Thyroid gland (tissue), 4 donors: ENCODE measurements at places on chromosomes 7 and 10. TPM values are rescaled to one million over a fixed set of nuclear protein-coding genes. Genes with fewer than 3 reads are reported as not detected.

HIPK2 gene
- 58.5 TPM for total RNA-seq

HOXA6 gene
- total RNA-seq: not detected

KLF14 gene
- not detected for total RNA-seq

GRCh38 chr7:87876869-87877234, 559 bp downstream of the DBF4 start:
- H3K4me1 ChIP-seq: peaks cover 3% of the 10 kb centered on the region
- no peaks in the 10 kb centered on the region for H3K36me3 ChIP-seq
- peak overlapping the region; percentile 80 for H3K4me3 ChIP-seq

DNA sequence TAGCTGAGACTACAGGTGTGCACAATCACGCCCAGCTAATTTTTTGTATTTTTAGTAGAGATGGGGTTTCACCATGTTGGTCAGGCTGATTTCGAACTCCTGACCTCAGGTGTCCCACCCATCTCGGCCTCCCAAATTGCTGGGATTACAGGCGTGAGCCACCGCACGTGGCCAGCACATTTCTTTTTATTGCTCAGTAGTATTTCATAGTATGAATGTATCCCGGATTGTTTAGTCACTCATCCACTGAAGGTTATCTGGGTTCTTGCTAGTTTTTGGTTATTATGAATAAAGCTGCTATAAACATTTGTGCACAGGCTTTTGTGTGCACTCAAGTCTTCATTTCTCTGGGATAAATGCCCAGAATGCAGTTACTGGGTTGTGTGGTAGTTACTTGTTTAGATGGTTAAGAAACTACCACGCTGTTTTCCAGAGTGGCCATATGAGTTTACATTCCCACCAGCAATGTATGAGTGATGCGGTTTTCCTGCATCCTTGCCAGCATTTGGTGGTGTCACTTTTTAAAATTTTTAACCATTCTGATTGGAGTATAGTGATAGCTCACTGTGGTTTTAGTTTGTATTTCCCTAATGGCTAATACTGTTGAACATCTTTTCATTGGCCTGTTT, 275.8 kb upstream of the LYZL1 start:
- DNase-seq: no peak
- no peaks in the 10 kb centered on the region for H3K36me3 ChIP-seq
- H3K4me3 ChIP-seq: no peak overlapping the region
- H3K27me3 ChIP-seq: no peaks in the 10 kb centered on the region

- no peaks in the 10 kb centered on the region for H3K4me1 ChIP-seq
- H3K4me3 ChIP-seq: no peak overlapping the region
- no peaks in the 10 kb centered on the region for H3K27me3 ChIP-seq
- no peak overlapping the region for H3K27ac ChIP-seq
- no peak for DNase-seq
- H3K36me3 ChIP-seq: no peaks in the 10 kb centered on the region
These were observed 337.8 kb downstream of the NRG3 start for GRCh38 chr10:82212753-82213152.

- H3K27ac ChIP-seq: no peak overlapping the region
- no peaks in the 10 kb centered on the region for H3K4me1 ChIP-seq
These were observed 44.7 kb upstream of the MXI1 start for GRCh38 chr10:110162741-110163145.

GRCh38 chr10:89162596-89162995, 44.5 kb downstream of the CH25H start:
- H3K27me3 ChIP-seq: no peaks in the 10 kb centered on the region
- no peak for DNase-seq
- H3K36me3 ChIP-seq: no peaks in the 10 kb centered on the region
- H3K4me1 ChIP-seq: no peaks in the 10 kb centered on the region
- no peak overlapping the region for H3K27ac ChIP-seq
- H3K4me3 ChIP-seq: no peak overlapping the region
